Adrenal gland (tissue), 19 donors: ENCODE measurements at places on chromosomes 4 and X. TPM values are rescaled to one million over a fixed set of nuclear protein-coding genes. Genes with fewer than 3 reads are reported as not detected.

- peak; percentile 52 for DNase-seq
These were observed 126.0 kb upstream of the CXorf66 start for GRCh38 chrX:140091125-140091886.

GRCh38 chrX:112068430-112068829 is 14.1 kb downstream of the TRPC5 start:
- no peak for DNase-seq

Gene AFP
- total RNA-seq: 1.5 TPM

DNA sequence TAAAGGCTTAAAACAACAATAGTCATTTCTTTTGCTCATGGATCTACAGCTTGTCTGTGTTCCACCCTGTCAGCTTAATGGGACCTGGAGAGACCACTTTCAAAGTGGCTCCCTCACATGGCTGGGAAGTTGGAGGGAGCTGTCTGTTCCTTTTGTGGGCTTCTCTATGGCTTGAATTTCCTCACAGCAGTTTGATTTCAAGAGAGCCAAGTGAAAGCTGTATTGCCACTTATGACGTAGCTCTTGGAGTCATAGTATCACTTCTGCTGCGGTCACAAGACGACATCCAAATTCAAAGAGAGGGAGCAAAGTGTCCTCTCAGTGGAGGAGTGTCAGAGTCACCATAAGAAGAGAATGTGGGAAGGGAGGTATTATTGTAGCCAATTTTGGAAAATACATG is 22.7 kb upstream of the ACSL1 start:
- DNase-seq: peak; percentile 18

DNA sequence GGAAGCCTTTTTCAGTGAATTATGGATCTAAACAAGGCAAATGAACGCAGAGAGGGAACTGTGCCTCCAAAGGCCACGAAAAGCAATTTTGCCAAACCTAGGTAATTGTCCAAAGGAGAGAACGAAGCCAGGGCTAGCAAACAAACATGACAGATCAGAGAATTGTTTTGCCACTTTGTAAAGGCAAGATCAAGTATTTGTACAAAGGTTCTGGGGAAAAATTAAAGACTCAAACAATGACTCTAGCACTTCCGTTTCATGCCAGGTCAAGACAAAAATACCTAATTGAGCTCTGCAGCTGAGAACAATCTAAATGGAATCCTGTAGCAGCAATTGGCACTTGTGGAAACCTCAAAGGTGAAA is 8.5 kb downstream of the RBM47 start:
- no peak for DNase-seq

Gene PAGE1
- total RNA-seq: not detected

GRCh38 chrX:96394598-96394997 is 290.0 kb upstream of the DIAPH2 start:
- DNase-seq: no peak

GRCh38 chr4:95084584-95084983 is 326.8 kb downstream of the BMPR1B start:
- DNase-seq: no peak

Gene PDGFRA
- total RNA-seq: 88.1 TPM

DNA sequence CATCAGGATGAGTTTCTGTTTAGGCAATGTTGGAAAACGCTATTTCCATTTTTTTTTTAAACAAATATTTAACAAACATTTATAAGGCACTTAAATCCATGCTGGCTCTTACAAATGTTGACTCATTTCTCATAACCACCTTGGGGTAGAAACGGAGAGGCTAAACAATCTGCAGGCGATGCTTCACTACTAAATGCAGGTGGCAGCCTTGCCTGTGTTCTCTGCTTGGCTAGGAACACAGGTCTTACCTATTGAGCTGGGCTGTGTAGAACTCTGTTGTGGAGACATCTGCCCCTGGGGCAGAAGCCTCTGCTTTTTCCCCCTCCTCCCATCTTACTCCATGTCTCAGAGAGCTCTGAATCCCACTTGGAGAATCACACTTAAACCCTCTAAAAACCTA is 1.4 kb upstream of the CXCL1 start:
- no peak for DNase-seq

Gene NPY1R
- 25.5 TPM for total RNA-seq

Gene VEGFD
- 5.7 TPM for total RNA-seq

DNA sequence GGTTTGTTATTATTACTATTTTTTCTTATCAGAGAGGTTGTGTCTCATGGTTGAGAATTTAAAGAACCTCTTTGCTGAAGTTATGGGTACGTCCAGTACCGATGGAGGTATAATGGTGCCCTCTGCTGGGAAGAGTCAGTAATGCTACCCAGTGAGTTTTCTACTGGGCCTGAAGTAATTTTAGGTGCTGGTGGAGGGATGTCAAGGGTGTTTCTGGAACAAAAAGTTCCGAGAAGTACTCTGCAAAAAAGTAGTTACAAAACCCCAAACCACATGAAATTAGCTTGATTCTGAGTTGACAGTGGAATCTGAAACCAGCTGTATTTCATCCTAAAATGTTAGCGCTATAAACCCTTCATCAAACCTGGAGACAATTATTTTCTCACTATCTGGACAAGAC is 102.5 kb upstream of the MID1 start:
- peak; percentile 78 for DNase-seq

DNA sequence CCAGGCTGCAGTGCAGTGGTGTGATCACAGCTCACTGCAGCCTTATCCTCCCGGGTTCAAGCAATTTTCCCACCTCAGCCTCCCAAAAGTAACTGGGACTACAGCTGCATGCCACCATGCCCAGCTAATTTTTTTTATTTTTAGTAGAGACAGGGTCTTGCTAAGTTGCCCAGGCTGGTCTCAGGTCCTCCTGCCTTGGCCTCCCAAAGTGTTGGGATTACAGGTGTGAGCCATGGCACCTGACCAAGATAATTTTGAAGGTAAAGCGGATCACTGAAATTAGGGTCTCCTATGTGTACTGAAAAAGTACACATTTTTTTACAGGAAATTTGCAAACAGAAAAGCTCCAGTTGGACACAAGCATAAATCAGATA is 4.8 kb downstream of the SAT1 start:
- DNase-seq: no peak

Gene IL15
- 2.3 TPM for total RNA-seq

DNA sequence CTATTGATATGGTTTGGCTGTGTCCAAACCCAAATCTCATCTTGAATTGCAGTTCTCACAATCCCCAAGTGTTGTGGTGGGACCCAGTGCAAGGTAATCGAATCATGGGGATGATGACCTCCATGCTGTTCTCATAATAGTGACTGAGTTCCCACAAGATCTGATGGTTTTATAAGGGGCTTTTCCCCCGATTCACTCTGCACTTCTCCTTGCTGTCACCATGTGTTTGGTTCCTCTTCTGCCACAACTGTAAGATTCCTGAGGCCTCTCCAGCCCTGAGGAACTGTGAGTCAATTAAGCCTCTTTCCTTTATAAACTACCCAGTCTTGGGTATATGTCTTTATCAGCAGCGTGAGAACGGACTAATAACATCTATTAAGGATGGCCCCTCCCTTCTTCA is 68.8 kb downstream of the FBXW7 start:
- DNase-seq: no peak

Gene ADH1B
- total RNA-seq: 20.0 TPM

- no peak for DNase-seq
These were observed 374.2 kb upstream of the SMIM31 start for GRCh38 chr4:164379694-164380093.

Gene TLR1
- total RNA-seq: 29.7 TPM

Gene SPANXB1
- total RNA-seq: not detected

GRCh38 chr4:85615952-85616351 is 141.0 kb downstream of the ARHGAP24 start:
- DNase-seq: no peak

DNA sequence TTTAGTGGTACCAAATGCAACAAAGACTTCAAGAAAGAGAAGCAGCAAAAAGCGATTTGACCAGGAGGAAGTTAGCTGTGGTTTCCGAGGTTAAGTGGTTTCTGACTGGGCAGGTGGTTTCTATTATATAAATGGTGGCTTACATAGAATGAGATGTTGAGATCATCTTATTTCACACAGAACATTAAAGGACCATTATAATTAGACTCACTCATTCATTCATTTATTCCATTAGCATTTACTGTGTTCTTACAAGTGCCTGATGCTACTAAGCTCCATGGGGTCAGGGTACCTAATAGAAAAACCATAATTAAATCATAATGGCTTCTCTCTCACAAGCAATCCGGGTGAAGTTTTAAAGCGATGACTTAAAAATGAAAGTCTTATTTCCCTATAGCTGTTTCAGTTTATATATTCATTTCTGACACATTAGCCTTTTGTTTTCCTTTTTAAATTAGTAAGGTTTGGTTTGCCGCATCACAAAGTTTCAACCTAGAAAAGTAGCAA is 10.6 kb downstream of the TSPAN6 start:
- DNase-seq: no peak

- no peak for DNase-seq
These were observed 308.9 kb downstream of the GLUD2 start for GRCh38 chrX:121356139-121356849.

Gene CYTL1
- total RNA-seq: 1.0 TPM

DNA sequence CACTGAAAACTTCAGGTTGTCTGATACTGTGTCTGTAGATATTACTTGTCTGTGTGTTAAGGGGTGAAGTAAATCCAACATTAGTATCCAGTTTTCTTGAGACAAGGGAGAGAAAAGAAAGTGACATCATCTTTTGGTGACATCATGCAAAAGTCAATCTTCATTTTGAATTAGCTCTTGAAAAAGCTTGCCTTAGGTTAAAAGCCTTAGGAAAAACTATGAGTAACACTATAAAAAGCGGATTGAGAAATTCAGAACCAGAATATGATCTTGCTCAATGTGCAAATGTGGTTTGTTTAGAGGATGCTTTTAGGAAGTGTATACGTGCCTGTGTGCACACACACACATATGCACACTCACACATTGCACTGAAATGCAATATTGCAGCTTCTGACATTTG is 345.8 kb upstream of the CASK start:
- no peak for DNase-seq

- no peak for DNase-seq
These were observed 9.2 kb downstream of the ALB start for GRCh38 chr4:73413294-73413755.

Gene TAF7L
- not detected for total RNA-seq

- DNase-seq: no peak
These were observed 601.0 kb downstream of the TMA16 start for GRCh38 chr4:164095313-164096110.

DNA sequence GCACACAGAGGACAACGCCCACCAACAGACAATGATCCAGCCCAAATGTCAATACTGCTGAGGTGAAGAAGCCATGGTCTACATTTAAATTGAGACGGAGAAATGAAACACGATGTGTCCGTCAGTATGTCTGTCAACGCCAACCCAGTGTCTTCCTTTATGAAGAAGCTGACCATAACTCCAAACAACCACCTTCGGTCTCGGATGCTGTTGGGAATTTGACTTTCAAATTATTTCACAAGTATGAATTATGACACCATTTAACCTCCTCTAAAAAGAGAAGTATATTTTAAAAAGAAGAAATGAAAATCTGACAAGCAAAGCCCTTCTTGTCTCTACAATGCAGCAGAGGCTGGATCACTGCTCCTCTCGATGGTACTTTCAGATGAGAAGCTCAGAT is 123.7 kb upstream of the MAP3K15 start:
- DNase-seq: no peak

- DNase-seq: no peak
These were observed 355.9 kb downstream of the BCOR start for GRCh38 chrX:39741904-39742303.

Gene DUSP21
- total RNA-seq: not detected

DNA sequence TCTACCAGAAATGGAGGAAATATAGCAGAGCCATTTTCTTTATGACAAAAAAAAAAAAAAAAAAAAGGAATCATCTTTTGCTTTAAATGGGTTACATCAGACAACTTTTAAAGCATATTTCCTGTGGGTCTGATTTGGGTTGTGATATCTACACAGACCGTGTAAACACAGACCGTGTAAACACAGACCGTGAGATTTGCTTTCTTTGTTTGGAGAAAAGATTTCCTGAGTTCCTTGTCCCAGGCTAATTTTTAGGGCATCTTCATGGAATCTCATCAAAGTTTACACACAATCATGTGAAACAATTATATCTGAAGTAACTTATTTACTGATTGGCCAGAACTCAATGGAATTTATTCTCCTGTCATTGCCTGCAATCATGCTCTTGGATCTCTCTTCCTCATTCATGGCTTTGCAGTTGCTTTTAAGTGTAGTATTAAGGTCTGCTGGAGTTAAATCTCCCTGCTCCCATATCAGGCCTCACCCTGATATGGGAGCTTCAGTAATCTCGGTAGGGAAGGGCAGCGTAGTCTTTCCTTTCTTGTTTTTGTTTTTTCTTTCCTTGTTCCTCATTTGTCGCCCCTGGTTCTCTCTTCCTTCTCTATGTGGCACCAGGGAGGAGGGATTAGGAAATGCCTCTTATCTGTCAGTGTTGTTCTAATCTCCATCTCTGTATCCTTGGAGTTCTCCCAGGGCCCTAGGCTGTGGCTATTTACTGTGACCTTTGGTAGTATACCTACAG is 248.6 kb upstream of the JADE1 start:
- no peak for DNase-seq

GRCh38 chr4:155569960-155570515 is 96.6 kb upstream of the GUCY1A1 start:
- DNase-seq: no peak

DNA sequence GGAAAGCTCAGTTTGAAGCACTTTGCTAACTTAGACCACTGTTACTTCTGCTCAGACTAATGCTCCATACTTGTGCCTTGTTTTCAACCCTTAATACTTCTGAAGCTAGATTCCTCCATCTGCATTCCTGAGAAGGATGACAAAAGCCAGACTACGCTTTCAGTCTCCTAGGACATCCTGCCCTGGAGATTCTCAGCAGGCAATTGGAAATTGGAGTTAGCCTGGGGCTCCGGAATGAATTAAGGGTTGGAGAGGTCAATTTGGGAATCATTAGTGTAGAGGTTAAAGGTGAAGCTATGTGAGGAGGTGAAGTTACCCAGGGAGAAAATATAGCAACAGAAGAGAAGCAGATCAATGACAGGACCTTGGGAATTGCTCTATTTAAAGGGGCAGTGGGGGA is 215.9 kb upstream of the MBNL3 start:
- no peak for DNase-seq

Gene UGT2A3
- not detected for total RNA-seq

- DNase-seq: no peak
These were observed 9.9 kb downstream of the CTSO start for GRCh38 chr4:155943605-155944291.

Gene HHIP
- 12.6 TPM for total RNA-seq

Gene ODAM
- 0.41 TPM for total RNA-seq

DNA sequence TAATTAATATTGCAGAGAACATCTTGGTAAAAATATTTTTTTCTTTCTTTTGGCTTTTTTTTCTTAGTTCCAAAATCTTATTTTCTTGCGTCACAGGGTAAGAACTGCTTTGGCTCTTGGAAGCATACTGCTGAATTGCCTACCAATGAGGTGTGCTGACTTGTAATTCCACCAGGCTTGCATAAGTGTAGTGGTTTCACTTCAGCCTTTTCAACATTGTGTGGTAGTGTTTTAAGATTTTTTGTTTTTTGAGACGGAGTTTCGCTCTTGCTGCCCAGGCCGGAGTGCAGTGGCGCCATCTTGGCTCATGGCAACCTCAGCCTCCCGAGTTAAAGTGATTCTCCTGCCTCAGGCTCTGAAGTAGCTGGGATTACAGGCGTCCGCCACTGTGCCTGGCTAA is 42.4 kb downstream of the N4BP2 start:
- DNase-seq: no peak

GRCh38 chr4:44638091-44638490 is 13.3 kb downstream of the YIPF7 start:
- DNase-seq: no peak
